ENCODE measurements at places on chromosomes 2 and 18.

GRCh38 chr2:192499476-192499875, 304.7 kb upstream of the TMEFF2 start:
- no peak for DNase-seq

GRCh38 chr18:2448565-2449151, 122.6 kb downstream of the METTL4 start:
- no peak for DNase-seq

- DNase-seq: no peak
Observed at GRCh38 chr2:15700599-15701340, 109.1 kb downstream of the DDX1 start.

GRCh38 chr2:32498306-32498705, 129.5 kb upstream of the TTC27 start:
- DNase-seq: no peak

DNA sequence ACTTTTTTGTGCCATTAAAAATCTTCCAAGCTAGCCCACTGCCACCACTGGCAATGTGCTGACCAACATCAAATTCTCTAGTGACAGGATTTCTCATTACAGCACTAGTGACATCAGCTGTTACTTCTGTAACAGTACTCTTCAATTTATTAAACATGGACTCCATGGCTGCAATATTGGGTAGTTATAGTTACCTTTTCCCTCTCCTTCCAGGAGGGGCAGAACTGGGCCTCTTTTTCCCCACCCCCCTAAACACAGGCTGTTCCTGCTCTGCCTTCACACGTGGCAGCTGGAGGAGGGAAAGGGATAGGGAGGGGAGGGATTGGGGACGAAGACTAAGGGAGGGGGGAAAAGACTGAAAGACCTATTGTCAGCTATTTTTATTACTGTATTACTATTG, 38.1 kb downstream of the TRAK2 start:
- DNase-seq: no peak

DNA sequence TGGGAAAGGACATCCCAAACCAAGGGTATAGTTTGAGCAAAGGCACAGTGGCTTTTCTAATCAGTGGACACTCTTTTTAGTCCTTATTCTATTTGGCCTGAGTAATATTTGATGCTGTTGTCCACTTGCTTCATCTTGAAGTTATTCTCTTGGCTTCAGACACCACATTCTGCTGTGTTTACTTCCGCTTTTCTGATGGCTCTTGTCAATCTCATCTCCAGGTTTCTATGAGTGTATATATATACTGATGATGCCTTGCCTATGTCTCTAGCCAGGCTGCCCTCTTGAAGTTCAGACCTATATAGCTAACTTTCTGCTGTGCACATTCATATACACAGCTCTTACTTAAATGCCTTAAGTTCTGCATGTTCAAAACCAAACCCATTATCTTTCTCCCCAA, 83.1 kb downstream of the EFEMP1 start:
- DNase-seq: no peak

GRCh38 chr2:207141386-207141785, 24.4 kb downstream of the KLF7 start:
- DNase-seq: no peak

DNA sequence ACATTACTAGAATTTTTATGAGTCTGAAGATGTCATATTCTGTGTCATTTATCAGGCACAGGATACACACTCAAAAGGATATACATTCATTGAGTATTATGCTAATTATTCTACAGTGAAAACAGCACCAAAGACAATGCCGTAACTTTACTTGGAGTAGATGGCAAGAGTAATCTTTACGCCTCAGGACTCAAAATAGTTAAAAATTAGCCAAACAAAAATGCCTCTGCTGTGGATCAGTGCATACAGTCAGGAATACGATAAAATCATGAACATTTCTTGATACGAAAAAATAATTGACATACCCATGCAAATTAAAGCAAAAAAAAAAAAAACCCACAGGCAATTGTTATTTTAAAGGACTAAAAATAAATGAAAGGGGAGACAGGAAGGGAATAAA, 129.7 kb downstream of the NETO1 start:
- DNase-seq: no peak

- no peak for DNase-seq
Observed at GRCh38 chr2:31258351-31258750, 24.4 kb downstream of the EHD3 start.

DNA sequence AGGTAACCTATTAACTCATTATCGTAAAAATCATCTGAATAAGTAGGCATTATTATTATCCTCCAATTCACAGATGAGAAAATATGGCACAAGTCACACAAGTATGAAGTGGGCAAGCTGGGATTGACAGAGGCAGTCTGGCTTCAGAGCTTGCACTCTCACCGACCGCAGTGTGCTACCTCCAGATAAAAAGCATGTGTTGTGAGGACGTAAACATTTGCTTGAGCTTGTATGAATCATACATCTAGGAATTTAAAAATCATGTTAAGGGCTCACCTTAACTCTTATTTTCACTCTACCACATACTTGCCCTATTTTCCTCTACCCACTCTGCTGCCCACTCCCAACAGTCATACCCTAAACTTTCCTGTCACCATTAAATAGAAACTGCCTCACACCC, 65.3 kb upstream of the AMMECR1L start:
- no peak for DNase-seq

DNA sequence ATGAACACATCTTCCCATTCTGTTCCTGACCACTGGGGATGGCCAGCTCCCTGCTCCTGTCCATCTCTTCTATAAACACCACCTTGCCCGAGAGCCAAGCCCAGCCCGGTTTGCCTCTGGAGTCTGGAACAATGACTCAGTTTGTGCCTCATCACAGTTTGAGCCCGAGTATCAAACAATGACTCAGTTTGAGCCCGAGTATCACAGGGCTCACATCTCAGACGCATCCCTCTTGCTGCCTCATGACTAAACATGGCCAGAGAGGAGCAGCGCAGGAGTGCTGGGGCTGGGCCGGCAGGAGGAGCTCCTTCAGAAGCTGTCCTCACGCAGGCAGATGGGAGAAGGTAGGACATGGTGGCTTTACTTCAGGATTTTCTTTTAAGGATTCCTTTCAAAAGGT, 68.7 kb downstream of the PXDN start:
- DNase-seq: no peak

DNA sequence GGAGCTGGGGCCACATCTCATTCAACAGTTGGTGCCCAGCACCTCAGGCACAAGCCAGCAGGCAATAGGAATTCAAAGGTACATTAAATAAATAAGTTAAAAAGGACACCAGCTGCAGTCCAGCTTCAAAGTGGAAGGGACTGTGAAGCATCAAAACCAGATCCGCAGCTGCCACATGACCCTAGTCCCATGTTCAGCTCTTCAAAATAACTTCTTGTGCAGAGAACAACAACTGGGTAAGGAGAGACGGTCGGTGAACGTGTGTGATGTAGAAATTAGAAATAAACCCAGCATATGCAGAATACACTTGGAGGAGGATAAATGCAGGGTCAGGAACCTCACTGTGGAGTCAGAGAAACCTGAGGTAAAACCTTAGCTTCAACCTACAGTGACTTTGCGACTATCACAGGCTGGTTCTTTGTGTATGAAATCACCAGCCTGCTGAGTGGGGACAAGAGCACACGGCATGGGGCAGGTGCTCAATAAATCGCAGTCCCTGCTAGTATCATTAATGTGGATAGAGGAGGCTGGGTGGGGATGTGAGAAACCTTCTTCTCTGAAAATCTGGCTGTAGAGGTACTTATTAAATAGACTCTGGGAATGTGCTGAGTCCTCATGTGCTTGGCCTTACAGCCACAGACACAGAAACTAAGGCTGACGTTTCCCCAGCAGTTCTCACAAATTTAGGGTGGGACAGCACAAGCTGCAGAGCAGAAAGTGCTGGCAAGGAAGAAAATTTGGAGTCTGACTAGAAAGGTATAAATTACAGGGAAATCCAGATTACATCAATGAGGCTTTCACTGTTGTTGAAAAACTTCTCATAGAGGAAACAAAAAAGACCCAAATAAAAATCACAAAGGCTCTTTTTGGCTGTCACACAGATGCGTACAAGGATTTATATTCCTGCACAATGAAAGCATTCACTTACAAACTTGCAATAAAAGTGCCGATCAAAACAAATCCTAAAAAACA, 20.7 kb downstream of the FBXO15 start:
- DNase-seq: no peak

- DNase-seq: no peak
Observed at GRCh38 chr18:78526275-78526674, 453.3 kb upstream of the SALL3 start.

- no peak for DNase-seq
Observed at GRCh38 chr2:36425608-36426355, 70.2 kb downstream of the CRIM1 start.
